ENCODE measurements at places on chromosomes 11 and 22.

GRCh38 chr11:27285761-27286160, 77.3 kb downstream of the CCDC34 start:
- peak; percentile 16 for DNase-seq

DNA sequence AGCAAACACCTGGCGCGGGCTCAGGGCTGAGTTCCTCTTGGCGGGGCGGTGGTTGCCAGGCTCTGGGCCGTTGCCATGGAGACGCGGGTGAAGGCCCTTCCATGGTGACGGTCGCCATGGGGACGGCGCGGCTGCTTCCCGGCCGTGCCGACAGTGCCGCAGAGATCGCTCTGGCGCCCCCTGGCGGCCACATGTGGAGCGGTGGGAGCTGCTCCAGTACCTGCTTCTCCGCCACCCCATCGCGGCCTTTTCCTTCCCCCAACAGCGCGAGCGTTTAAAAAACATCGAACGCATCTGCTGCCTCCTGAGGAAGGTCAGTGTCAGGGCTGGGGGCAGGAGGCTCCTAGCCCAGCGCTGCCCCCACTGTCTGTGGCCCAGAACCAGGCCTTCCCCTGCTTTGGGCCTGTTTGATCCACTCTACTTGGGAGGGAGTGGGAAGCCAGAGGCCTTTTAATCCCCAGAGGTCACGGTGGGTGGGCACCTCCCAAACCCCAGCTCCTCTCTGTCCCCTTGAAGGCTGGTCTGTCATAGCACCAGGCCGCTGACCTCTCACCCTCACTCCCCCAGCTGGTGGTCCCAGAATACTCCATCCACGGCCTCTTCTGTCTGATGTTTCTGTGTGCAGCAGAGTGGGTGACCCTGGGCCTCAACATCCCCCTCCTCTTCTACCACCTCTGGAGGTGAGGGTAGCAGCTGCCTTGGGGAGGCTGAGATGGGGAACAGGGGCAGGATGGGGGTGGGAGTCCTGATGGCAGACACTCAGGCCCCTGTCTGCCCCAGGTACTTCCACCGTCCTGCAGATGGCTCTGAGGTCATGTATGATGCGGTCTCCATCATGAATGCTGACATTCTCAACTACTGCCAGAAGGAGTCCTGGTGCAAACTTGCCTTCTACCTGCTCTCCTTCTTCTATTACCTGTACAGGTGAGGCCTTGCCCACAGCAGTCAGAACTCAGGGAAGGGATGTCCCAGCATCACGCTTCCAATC, 4.8 kb downstream of the CNIH2 start:
- peak; percentile 92 for DNase-seq

DNA sequence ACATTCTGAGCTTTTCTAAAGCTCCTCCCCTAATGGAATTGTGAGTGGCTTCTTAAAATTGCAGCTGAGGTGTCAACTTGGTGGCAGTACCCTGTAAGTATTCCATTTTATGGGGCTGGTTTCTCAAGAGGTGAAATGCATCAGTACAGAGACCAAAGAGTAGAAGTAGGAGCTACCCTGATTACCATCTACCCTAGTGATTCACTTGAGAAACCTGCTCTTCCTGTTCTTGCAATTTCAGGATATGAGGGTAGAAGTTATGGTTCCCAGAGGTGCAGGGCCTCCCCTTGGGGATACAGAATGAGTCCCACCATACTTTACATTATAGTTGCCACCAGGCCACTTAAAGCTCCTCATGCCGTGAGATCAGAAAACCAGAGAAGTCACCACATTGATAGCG, 944.6 kb downstream of the OPCML start:
- no peak for DNase-seq

DNA sequence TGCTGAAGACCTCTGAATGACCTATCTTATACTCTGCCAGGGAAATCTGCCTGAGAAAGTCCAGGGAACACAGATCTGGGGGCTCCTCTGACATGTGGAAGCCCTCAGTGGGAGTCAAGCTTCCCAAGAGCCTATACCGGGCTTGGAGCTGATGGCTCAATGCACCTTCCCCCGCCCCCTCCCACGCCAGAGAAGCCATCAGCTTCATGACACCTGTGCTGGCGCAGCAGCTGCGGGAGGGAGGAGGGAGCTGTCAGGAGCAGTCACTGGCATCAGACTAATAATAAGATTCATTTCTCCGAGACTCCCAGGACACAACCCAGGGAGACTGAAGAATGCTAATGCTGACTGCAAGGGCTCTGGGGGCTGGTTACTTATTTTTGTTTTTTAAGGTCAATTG, 47.8 kb downstream of the SPATA19 start:
- no peak for DNase-seq

DNA sequence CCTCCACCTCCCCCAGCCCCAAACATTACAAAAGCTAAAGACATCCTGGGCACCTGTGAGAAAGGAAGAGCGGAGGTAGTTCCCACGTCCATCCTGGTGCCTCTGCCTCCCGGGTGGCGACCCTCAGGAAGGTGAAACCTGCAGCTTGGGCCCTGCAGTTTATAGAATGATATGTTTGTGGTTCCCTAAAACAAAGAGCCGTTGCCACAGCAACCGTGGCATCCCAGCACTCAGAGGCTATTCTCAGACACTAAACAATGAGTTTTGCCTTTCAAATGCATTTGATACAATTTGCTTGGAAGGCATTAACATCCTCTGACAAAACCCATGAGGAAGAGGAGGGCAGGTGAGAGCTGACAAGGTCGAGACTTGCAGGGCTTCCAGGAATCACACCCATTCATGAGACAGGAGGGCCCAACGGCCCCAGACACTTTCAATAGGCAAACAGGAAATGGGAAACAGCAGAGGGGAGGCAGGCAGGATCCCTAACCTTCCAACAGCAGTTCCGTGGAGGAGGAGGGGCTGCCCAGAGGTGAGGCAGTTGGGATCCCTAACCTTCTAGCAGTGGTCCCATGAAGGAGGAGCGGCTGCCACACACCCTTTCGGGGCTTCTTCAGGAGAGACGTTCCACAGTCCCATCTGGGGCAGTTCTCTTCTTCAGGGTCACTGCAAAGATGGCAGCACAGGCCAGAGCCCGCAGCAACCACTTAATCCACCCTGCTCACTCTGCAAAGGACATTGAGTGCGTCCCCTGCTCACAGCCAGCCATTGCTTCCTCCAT, 379.2 kb downstream of the SHANK2 start:
- no peak for DNase-seq

GRCh38 chr11:66080055-66080817, 10.2 kb downstream of the PACS1 start:
- DNase-seq = peak; percentile 74

GRCh38 chr22:39955675-39956074, 4.5 kb upstream of the TMA7B start:
- DNase-seq = no peak

GRCh38 chr22:17783312-17783711, 9.0 kb upstream of the BID start:
- DNase-seq = no peak

DNA sequence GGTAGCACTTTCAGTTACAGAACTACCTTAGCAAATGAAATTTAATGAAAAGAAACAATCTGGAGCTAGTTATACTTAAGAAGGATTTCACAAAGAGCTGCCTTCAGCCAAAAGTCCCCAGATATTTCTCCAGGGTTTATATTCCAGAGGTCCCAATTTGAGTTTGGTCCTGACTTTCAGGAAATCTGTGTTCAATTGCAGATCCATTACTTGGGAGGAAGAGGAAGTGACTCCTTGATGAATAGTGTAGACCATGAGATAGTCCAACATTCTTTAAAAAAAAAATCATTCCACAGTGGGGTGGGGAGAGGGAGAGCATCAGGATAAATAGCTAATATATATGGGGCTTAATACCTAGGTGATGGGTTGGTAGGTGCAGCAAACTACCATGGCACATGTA, 117.6 kb upstream of the ARHGAP20 start:
- DNase-seq = no peak

DNA sequence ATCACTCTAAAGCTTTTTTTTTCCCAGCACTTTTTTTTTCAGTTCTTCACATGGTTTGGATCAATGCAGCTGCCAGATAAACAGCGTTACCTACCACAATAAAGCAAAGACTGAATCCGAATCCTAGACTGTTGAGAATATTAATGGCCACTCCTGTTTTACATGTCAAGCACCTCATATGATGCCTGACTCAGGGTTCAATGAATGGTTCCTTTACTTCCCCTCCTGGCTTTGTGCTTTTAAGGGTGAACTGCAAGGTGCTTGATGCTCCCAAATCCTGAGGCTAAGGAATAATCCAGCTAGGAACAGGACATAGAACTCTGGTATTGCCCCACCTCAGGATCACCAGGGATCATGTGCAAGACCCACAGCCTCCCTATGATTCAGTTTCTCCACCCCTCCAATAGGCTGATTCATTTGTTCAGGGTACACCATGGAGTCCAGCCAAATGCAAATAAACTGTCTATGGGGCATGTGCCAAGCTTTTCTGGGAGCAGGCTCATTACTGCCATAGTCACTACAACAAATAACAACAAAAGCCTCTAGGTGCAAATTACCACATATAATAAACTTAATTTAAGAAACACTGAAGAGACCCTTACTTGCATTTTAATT, 104.3 kb downstream of the GAB2 start:
- DNase-seq = peak; percentile 63

- DNase-seq = no peak
These were observed 23.5 kb downstream of the TMEM184B start for GRCh38 chr22:38249301-38249700.

- DNase-seq = no peak
These were observed 15.2 kb upstream of the LDHA start for GRCh38 chr11:18379201-18379600.

GRCh38 chr11:34394771-34395300, 37.0 kb upstream of the ABTB2 start:
- no peak for DNase-seq

DNA sequence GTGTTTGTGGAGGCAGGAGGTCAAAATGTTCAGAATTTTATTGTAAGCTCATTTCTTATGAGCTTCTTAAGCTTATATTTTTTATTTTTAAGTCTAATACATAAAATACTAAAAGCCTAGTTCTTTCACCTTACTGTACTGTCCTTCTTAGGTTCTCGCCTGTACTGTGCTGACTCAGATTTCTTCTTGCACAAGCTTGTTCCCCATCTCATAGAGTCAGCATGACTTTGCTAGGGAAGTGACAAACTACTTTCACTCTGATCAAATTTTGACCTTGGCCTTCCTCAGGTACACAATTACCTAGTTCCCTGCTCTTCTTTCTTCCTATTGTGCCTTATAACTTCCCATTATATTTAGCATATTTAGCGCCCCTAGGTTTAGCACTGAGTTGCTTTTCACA, 81.5 kb downstream of the STK33 start:
- DNase-seq = no peak

DNA sequence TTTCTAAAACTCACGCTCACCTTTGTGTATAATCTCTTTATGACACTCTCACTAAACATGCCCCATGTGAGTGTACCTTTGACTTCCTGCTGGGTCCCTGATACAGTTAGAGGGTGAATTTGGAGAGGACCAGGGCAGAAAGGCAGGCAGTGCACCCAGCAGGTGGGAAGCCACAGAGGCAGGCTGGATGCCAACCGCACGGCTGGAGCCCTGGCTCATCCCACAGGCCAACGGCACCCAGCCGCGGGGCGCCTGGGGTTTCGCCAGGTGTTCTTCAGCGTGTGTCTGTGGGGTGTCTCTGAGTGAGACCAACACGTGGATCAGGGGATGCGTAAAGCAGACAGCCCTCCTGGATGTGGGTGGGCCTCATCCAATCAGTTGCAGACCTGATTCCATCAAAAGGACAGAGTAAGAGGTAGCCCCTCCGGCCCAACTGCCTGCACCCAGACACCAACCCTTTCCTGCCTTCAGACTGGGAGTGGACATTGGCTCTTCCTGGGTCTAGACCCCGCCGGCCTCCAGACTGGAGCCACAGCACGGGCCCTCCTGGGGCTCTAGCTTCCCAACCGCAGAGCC, 51.6 kb downstream of the DHCR7 start:
- DNase-seq = no peak

- DNase-seq = no peak
These were observed 20.8 kb downstream of the ADA2 start for GRCh38 chr22:17198170-17199002.

GRCh38 chr11:99693941-99694492, 673.3 kb downstream of the CNTN5 start:
- DNase-seq = no peak

- DNase-seq = no peak
These were observed 11.8 kb downstream of the ABTB2 start for GRCh38 chr11:34345991-34346480.

GRCh38 chr22:24198682-24199052, 17.4 kb downstream of the SUSD2 start:
- no peak for DNase-seq

DNA sequence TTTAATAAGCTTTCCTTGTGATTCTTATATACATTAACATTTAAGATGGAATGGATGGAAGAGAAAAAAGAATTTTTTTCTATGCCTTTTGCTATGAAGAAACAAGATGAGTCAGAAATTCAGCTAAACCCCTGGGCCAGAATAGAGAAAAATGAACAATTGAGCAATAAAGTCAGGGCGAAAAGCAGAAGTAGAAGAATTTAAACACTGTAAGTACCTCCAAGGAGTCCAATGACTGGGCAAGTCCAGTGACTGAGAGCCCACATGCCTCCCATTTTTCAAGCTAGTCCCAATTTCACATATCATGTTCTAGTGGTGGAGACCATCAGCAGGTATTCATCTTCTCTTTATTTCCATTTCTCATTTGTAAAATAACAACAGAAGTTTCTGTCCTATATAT, 18.6 kb upstream of the APLP2 start:
- peak; percentile 11 for DNase-seq

GRCh38 chr11:128365044-128365443, 222.3 kb downstream of the ETS1 start:
- peak; percentile 65 for DNase-seq

GRCh38 chr11:115515647-115516395, 11.6 kb upstream of the CADM1 start:
- no peak for DNase-seq

GRCh38 chr11:9956483-9956882, 292.6 kb downstream of the SWAP70 start:
- DNase-seq = no peak

DNA sequence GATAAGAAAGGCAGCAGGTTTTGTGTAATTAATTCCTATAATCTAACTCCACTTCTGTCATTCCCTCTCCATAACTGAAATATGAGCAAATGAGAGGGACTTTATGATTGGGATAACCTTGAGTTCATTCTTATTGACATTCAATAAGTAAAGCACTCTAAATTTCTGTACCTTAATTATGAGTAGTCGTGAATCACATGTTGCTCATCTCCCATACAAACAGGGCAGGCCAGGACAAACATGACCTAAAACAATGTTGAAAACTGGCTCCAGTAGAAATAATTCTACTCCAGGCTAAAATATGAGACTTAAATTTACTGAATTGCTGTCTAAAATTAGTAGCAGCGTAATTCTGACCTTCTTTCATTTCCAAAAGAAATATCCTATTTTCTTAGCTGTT, 505.4 kb downstream of the NELL1 start:
- DNase-seq = no peak

DNA sequence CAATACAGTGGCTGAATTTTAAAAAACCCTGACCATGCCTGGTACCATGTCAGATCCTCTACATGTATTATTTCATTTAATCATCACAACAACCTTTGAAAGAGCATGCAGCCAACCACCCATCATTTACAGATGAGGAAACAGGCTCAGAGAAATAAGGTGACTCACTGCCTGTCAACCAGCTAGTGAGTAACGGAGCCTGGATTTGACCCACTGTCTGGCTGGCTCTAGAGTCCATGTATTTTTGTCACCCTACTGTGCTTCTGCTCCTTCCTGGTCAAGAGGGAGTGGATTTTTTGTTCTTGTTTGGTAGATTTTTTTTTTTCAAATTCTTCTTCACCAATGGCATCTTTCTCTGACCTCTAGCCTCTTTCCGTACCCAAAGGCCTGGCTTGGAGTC, 77.4 kb downstream of the CWC15 start:
- DNase-seq = peak; percentile 66
